ENCODE measurements at places on chromosomes 2 and 18. TPM values are rescaled to one million over a fixed set of nuclear protein-coding genes. Genes with fewer than 3 reads are reported as not detected.
A peak's percentile ranks its signal among the peaks of the same experiment; 100 is the strongest.

MROH2A gene
- total RNA-seq = 0.27 TPM

DSEL gene
- total RNA-seq = 2.5 TPM

OTOS gene
- not detected for total RNA-seq

TWIST2 gene
- total RNA-seq = 41.3 TPM

EGR4 gene
- not detected for total RNA-seq

IHH gene
- total RNA-seq = 14.0 TPM

ERICH2 gene
- total RNA-seq = not detected

DNA sequence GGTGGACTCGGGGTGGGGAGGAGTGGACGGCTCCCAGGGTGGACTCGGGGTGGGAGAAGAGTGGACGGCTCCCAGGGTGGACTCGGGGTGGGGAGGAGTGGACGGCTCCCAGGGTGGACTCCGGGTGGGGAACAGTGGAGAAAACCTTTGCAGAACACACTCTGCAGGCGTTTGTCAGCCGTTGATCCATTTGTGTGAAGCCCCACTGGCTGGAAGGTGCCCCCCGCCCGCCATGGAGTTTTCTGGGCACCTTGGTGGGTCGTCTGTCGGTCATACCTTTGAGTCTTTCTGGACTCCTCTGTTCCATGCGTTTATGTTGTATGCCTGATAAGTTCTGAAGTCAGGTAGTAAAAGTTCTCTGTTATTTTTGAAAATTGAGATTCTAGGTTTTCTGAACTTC, 12.5 kb downstream of the CTDP1 start:
- no peaks in the 10 kb centered on the region for H3K4me1 ChIP-seq
- H3K27me3 ChIP-seq = no peaks in the 10 kb centered on the region
- H3K27ac ChIP-seq = no peak overlapping the region
- peak; percentile 35 for DNase-seq

DNA sequence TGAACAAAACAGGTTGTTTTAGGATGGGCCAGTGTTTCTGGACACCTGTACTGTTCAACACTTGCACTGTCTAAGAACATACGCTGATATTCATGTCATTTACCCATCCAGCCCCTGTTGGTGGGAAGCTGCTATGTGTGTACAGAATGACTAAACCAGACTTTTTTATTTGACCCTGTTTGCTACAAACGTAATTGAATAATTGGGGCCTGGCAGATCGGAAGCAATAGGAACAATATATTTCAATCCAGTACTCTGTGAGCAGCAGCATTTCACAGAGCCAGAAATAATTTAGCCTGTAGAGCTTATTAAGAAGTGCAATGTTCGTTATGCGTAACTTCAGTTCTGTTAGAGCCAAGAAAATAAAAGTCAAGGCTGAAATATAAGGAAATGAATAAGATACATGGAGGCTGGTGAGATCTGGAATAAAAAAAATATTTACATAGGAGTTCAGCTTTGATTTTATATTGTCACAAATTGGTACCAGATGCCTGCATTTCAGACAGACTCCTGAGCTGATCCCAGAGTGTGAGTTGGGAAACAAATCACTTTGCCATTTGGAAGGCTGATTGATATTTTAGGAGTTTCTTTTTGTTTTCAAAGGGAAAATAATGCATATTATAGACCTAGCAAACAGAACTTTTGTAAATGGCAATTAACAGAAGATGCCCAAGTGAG, 19.7 kb downstream of the CABLES1 start:
- DNase-seq = no peak
- H3K4me1 ChIP-seq = no peaks in the 10 kb centered on the region
- H3K27ac ChIP-seq = no peak overlapping the region

DNA sequence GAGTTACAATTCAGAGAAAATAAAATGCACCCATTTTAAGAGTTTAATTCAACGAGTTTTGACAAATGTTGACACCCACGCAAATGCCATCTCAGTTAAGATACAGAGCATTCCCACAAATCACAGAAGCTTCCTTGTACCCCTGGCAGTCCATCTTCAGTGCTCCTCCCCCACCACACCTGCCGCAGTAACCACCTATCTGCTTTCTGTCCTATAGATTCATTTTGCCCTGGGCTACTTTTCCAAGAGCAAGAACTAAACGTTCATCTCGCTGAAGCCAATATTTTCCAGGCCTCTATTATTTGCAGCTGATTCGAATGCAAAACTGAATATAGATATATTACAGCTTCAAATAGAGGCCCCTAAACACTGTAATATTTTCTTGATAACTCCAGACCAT, 13.4 kb upstream of the HPCAL1 start:
- H3K4me3 ChIP-seq = no peak overlapping the region
- H3K27me3 ChIP-seq = no peaks in the 10 kb centered on the region
- H3K27ac ChIP-seq = no peak overlapping the region
- no peaks in the 10 kb centered on the region for H3K4me1 ChIP-seq
- H3K36me3 ChIP-seq = no peaks in the 10 kb centered on the region

DNA sequence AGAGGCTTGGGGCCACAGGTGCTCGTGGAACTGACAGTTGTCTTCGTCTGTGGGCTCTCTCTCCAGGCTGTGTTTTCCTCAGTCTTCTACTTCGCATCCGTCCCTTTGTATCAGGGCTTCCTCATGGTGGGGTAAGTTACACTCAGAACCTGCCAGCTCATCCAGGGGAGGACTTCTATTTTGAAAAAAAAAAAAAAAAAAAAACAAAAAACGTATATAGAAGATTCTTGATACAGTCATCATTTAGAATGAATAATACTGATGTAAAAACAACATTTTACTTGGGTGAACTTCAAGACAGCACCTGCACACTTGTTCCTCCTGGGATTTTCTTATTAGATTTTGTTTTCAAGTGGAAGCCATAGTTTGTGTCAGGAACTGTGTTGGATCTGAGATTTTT, 47.7 kb upstream of the NFATC1 start:
- no peaks in the 10 kb centered on the region for H3K4me1 ChIP-seq
- H3K27ac ChIP-seq = no peak overlapping the region
- H3K36me3 ChIP-seq = no peaks in the 10 kb centered on the region
- H3K27me3 ChIP-seq = no peaks in the 10 kb centered on the region

- no peaks in the 10 kb centered on the region for H3K27me3 ChIP-seq
- no peak overlapping the region for H3K27ac ChIP-seq
- H3K36me3 ChIP-seq = no peaks in the 10 kb centered on the region
- H3K4me3 ChIP-seq = no peak overlapping the region
- no peak for DNase-seq
These were observed 20.1 kb upstream of the FANCL start for GRCh38 chr2:58261209-58261608.

DNA sequence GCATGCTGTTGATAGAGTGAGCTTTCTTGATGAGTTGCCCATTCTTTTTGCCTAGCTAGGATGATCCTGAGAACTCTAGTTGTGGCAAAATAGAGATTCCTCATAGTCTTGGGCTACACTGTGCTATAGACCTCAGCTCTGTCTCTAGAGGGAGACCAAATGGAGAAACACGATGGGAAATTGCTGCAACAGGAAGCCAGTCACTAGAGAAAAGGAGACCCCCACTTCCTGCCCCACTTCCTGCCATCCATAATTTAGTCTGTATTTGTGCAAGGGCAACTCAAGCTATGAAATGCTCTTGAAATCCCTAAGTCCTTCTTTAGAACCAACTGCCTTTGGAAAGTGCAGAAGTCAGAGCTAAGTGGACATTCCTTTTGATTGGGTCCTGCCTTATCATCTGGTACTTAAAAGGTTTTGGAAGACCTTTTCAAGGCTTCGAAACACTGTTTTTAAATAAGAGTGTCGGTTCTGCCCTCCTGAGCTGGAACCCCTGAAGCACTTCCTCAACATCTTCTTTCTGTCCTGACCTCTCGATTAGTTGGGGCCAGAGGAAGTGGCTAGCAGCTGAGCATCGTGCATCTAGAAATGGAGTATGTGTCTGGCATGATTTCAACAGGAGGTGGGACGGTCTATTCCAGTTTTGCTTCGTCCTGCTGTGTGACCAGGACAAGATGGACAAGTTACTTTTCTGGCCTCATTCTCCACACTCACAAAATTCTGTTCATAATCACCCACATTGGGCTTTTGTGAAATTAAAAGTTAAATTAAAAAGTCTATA, 8.6 kb upstream of the KCNE4 start:
- H3K36me3 ChIP-seq = no peaks in the 10 kb centered on the region
- H3K4me3 ChIP-seq = no peak overlapping the region
- no peak for DNase-seq
- H3K4me1 ChIP-seq = no peaks in the 10 kb centered on the region
- H3K27ac ChIP-seq = no peak overlapping the region

DNA sequence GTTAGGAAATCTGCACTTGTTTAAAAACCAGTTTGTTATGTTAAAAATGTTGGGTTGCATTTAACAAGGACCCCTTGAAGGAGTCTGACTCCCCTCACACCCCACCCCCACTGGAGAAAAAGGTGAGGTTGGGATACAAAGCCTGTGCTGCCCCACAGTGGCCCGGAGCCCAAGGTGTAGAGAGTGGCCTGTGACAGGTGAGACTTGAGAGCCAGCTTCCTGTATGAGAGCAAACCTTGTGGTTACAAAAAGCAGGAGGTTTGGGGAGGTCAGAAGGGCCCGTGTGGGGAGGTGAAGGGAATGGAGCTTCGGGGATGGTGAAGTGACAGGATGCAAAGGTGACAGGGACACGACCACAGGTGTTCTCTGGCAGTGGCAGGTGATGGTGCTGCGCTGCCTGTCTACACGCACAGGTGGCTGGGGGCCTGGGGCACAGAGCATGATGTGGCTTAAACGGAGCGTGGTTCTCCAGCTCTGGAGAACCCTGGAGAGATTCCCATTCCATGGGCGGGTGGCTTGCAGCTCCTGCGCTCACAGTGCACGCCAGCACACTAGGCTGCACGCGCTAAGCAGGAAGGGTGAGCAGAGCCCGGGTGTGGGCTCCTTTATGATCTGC, 29.0 kb downstream of the IMPA2 start:
- no peak overlapping the region for H3K4me3 ChIP-seq
- no peaks in the 10 kb centered on the region for H3K36me3 ChIP-seq
- H3K27ac ChIP-seq = no peak overlapping the region
- DNase-seq = no peak

DNA sequence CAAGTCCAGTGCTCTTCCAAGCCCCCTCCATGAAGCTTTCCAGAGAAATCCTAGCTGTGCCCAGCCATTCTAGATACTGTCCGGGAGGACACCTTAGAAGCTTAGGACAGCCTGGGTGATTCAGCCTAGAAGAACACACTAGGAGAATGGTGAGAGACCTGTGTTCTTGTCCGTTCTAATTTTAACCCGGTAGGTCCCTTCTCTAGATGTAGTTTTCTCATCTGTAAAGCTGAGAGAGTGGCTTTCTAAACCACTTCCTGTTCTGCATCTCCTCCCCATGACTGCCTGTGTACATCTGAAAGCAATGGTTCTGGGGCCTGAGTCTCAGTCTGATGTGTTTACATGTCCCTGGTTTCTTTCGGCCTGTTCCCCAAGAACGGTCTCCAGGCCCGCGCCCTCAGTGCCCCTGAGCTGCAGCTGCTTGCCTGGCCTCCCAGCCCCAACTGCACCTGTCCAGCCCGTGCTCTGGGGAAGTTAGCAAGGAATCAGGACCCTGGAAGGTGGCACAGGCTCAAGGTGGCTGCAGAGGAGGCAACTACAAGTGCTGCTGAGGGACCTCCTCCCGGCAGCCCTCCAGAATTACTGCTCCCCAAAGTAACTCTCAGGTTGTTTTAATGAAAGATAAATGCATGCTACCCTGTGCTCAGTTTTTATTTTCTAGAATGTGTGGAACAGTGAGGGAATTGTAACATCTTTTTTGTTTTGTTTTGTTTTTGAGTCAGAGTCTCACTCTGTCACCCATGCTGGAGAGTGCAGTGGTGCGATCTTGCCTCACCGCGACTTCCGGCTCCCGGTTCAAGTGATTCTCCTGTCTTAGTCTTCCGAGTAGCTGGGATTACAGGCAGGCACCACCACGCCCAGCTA, 105.9 kb downstream of the LBH start:
- H3K4me1 ChIP-seq = no peaks in the 10 kb centered on the region
- H3K27ac ChIP-seq = peak overlapping the region; percentile 80
- H3K4me3 ChIP-seq = no peak overlapping the region
- no peaks in the 10 kb centered on the region for H3K27me3 ChIP-seq
- DNase-seq = peak; percentile 81
- H3K36me3 ChIP-seq = no peaks in the 10 kb centered on the region

DNA sequence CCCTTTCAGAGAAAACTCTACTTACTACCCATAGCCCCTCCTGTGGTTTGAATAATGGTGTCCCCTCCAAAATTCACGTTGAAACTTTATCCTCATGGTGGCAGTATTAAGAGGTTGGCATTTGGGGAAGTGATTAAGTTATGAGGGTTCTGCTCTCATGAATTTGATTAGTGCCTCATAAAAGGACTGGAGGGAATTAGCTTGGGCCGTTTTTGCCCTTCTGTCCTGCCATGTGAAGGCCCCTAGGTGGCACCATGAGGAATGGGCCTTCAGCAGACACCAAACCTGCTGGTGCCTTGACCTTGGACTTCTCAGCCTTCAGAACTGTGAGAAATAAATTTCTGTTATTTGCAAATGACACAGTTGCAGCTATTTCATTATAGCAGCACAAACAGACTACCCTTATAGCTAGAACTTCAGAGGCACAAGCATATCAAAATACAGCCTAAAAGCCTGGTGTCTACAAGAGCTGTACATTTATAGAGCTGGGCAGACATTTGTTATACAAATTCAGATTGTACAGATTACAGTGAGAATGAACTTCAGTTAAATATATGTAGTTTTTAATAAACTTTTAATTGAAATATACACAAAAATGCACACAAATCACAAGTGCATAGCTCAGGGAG, 2.6 kb upstream of the PTPN2 start:
- no peaks in the 10 kb centered on the region for H3K27me3 ChIP-seq
- no peaks in the 10 kb centered on the region for H3K36me3 ChIP-seq
- H3K4me1 ChIP-seq = no peaks in the 10 kb centered on the region
- DNase-seq = no peak

- H3K27me3 ChIP-seq = no peaks in the 10 kb centered on the region
- no peak overlapping the region for H3K27ac ChIP-seq
These were observed 40.2 kb upstream of the WDSUB1 start for GRCh38 chr2:159326569-159327255.

DNA sequence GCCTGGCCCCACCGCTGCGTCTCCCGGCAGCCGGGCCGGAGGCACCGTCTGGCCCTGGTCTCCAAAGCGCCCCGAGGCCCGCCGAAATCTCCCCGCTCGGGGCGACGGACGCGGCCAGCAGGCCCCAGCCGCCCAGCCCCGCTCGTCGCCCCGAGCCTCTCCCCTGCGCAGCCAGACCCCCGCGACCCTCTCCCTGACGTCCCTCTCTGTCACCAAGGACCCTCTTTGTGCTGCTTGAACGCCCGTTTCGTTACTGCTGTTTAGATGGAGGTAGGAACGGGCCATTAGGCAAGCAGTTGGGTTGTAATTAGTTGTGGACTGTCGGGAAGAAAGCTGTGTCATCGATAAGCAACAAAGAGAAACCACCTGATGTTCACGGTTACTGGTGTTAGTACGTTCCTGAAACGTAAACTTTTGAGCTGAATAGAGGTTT, 686 bp downstream of the UBXN4 start:
- peak; percentile 63 for DNase-seq
- H3K4me3 ChIP-seq = peak overlapping the region; percentile 76
- peak overlapping the region; percentile 100 for H3K27ac ChIP-seq
- peaks cover 11% of the 10 kb centered on the region for H3K4me1 ChIP-seq
- no peaks in the 10 kb centered on the region for H3K36me3 ChIP-seq

- no peak overlapping the region for H3K4me3 ChIP-seq
These were observed 64.4 kb downstream of the DDX1 start for GRCh38 chr2:15656090-15656489.
